ENCODE measurements at places on chromosomes 1 and 21.

GRCh38 chr1:159493354-159493753 is 42.5 kb downstream of the OR10J5 start:
- DNase-seq = no peak

DNA sequence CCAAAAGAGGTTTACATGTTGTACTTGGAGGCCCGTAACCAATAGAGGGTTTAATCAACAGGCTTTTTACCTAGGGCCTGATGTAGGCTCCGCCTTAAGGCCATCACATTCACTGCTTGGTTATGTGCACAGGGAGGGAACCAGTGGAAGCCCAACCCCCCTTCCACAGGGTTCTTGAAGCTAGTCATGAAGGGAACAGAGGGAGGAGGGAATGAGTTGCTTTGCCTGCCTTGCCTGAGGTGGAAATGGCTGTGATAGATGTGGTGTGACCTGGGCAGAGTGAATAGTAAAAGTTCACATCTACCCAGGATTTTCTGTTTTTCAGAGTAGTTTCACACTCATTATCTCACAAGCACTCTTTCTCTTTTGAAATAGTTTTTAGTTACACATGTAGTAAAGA is 215.1 kb downstream of the ST6GALNAC3 start:
- no peak for DNase-seq

GRCh38 chr1:18724801-18725200 is 94.2 kb downstream of the PAX7 start:
- DNase-seq = no peak

DNA sequence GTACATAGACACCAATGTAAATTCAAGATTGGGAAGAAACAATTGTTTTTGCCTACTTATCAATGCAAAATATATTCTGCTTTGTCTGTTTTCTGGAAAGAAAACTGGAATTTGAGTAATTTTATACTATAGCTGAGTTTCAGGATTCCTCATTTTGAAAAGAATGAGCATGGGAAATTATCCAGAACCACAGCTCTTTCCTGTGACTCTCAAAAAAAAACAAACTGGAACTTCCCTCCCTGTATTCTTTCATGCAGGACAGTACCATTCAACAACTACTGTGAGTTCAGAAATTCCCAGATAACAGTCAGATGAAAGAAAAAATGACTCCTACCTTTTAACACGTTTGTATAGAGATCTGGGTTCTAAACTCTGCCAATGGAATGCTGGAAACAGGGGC is 372.4 kb downstream of the TGFB2 start:
- DNase-seq = no peak

- no peak for DNase-seq
These were observed 859 bp downstream of the IFFO2 start for GRCh38 chr1:18955441-18956192.

- DNase-seq = no peak
These were observed 191.5 kb upstream of the AJAP1 start for GRCh38 chr1:4462831-4463484.

DNA sequence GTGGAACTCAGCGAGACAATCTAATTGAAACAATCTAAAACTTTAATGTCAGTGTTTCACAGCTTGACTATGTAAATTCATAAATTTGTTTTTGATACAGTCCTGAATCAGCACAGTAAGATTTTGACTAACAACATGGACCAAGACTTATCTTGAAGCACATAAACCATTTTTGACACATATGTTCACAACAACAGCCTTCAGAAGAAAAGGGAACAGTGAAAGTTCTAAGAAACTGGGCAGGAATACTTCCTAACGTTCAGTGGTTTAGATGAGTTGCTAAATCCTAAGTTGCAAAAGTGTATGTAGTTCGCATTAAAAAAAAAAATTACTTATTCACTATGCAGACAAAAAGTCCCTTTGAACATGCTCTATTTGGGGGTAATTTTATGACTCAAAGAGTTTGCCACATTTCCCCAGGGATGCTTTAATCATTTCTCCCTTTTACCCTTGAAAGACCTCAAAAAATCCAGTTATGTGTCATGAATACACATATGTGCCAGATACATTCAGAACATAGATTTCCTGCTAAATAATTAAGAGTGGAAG is 120.2 kb downstream of the MRPL39 start:
- no peak for DNase-seq

DNA sequence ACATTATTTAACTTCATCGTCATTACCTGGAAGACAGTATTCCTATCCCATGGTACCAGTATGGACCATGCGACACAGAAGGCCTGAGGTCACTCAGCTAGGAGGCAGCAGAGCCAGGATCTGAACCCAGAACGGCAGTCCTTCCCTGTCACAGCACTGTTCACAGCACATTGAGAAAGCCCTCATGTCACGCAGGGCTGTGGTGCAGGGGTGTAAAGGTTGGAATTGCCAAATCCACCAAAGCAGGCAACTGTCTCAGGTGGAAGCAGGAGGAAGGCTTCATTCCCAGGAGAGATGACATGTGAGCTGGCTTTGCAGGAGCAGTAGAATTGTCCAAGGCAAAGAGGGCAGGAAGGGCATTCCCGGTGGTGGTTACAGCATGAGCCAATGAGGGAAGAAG is 9.9 kb upstream of the TTC22 start:
- DNase-seq = no peak

GRCh38 chr1:159602501-159602999 is 14.9 kb downstream of the APCS start:
- DNase-seq = no peak

- DNase-seq = no peak
These were observed 1.3 kb upstream of the TMEM54 start for GRCh38 chr1:32902535-32902920.

GRCh38 chr1:98103617-98104285 is 182.9 kb upstream of the DPYD start:
- no peak for DNase-seq

GRCh38 chr1:57024428-57024827 is 58.6 kb upstream of the C8B start:
- DNase-seq = no peak

DNA sequence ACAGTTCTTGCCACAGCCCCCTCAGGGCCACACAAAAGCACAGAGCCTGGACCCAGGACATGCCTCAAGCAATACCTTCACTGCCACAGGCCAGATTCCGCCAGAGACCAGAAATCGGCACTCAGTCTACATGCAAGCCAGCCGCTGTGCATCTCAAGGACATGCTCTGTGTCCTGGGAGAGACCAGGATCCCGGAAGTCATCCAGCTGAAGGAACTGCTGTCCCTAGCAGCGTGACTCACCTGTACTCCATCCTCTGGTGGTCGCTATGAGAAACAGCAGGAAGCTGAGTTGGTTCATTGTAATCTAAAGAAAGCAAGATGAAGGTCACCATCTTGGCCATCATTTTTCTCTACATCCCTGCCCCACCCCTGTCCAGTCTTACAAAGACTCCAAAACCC is 401 bp downstream of the ITLN1 start:
- DNase-seq = no peak

GRCh38 chr1:54643736-54644135 is 2.1 kb downstream of the MROH7 start:
- no peak for DNase-seq

- peak; percentile 38 for DNase-seq
These were observed 581 bp downstream of the SSU72 start for GRCh38 chr1:1573843-1574720.

- no peak for DNase-seq
These were observed 39.2 kb downstream of the CDK18 start for GRCh38 chr1:205543351-205544301.

GRCh38 chr1:112855152-112855828 is 100.7 kb downstream of the SLC16A1 start:
- no peak for DNase-seq

DNA sequence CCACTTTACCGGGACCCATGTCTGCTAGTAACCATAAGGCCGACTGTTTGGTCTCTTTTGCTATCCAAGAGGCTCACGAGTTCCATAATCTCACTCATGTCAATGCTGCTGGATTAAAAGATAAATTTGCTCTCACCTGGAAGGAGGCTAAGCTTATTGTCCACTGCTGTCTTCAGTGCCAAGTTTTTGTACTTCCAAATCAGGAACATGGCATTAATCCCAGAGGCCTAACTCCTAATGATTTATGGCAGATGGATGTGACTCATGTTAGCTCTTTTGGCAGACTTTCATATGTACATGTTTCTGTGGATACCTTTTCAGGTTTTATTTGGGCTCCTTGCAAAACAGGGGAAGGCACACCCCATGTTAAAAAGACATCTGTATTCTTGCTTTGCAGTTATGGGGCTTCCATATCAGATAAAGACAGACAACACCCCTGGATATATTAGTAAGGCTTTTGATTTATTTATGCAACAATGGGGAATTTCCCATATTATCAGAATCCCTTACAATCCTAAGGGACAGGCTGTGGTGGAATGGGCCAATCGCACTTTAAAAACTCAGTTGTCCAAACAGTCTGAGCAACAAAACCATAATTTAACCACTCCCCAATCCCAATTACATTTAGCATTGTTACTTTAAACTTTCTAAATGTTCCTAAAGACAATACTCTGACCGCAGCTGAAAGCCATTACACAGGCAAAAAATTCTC is 162.7 kb downstream of the IER5 start:
- DNase-seq = no peak

- DNase-seq = no peak
These were observed 663.7 kb downstream of the PTPRC start for GRCh38 chr1:199302554-199302953.

- DNase-seq = no peak
These were observed 127.2 kb downstream of the KAZN start for GRCh38 chr1:14725695-14726094.

DNA sequence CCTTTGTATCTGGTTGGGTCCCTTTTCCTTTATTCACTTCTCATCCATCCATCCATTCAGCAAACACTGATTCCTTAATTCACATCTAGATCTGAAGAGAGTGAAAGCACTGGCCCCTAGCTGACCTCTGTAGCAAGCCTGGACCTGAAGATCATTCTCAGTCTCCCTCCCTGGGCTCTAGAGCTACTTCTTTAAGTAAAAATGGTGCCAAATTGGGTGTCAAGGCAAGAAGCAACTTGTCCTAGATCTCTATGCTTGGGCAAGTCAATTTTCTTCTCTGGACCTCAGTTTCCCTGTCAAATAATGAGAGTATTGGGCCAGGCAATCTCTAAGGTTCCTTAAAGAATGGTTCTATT is 36.1 kb downstream of the PLXNA2 start:
- no peak for DNase-seq

- no peak for DNase-seq
These were observed 244.8 kb downstream of the ASTN1 start for GRCh38 chr1:176919386-176920378.

DNA sequence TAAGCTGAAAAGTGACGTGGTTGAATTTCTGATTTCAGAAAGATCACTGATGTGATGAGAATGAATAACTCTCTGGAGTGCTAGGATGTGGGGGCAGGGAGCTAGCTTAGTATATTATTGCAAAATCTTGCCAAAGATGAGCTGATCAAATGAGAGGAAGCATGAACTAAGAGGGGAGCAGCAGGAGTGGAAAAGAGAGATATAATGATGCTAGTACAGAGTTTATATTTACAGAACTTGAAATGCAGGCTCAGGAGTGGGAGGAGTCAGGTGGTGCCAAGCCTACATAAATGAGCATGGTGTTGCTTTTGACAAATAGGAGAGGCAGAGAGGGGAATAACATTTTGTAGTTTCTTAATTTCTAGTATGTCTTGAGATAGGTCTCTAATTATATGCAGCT is 38.1 kb upstream of the NBL1 start:
- no peak for DNase-seq

- peak; percentile 29 for DNase-seq
These were observed 402 bp upstream of the AK4 start for GRCh38 chr1:65147424-65148177.

- DNase-seq = no peak
These were observed 30.4 kb downstream of the RAP1GAP start for GRCh38 chr1:21638531-21639341.

GRCh38 chr1:22662318-22662717 is 9.3 kb downstream of the C1QB start:
- no peak for DNase-seq

DNA sequence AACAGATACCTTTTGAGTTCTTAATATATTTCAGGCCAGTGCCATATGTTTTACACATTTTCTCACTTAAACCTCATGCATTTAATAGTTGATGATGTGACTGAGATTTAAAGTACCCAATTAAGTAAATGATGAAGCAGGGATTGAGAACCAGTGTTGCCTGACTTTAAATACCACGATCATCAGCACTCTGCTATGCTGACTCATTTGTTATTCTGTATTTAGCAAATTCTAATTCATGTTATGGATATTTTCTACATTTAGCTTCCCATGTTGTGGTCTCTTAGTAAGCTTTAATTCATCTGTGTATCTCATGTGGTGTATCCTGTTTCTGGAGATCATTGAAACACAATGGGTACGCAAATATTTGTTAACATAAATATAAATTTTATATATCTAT is 363.0 kb downstream of the PTBP2 start:
- no peak for DNase-seq

DNA sequence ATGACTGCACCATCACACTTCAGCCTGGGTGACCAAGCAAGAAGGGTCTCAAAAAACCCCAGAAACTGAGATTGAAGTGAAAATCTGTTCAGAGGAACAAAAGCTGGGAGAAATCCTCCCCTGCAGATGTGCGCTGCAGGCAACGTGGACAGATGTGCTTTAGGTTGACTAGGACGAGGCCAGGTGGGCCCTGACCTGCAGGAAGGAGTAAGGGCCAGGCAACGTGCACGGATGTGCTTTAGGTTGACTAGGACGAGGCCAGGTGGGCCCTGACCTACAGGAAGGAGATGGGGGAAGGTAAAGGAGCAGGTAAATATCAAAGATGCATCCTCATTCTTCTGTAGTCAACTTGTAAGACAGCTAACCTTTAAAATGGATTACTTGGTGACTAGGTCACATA is 2.5 kb upstream of the KRTAP12-1 start:
- no peak for DNase-seq

All from activated CD8-positive, alpha-beta memory T cell treated with anti-CD3 and anti-CD28 coated beads for 48 hours (primary cell).